ENCODE measurements at places on chromosomes 3 and 15.

DNA sequence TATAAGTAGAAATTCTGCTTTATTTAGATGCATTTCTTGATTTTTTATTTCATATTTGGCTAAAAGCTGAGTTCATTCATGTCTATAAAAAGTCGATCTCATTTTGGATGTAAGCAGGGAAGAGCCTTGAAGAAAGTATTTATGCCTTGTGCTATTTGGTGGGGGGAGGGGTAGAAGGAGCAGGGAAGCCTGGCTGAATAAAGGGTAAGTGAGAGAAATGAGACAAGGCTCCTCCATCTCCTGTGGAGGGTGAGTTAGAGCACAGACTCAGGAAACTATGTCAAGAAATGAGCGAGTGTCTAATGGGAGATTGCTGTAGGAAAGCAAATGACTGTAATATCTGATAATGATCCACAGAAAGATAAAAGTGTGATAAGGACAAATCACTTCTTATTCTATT lies 121.8 kb upstream of the ATP11B start:
- no peak for DNase-seq

GRCh38 chr15:42825599-42825998 lies 88.7 kb upstream of the CDAN1 start:
- no peak for DNase-seq

DNA sequence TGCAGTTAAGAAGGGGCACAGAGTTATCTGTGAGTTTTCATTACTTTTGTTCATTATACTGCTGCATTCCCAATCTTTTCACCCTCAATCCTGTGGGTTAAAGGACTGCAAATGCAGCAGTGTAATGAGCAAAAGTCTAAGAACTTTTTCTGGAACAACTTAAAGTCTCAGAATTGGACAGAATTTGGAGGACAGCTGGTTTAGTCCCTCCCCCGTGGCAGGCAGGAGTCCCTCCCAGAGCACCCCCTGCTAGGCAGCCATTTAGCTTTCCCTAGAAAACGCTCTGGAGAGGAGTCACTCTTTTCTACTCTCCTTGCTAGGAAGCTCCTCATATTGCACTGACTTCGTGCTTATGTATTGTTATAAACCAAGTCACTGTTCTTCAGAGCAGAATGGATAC lies 156.3 kb upstream of the UBE2E1 start:
- DNase-seq: no peak

GRCh38 chr3:188817103-188817934 lies 354.5 kb upstream of the TPRG1 start:
- no peak for DNase-seq

- no peak for DNase-seq
Observed at GRCh38 chr15:61656391-61656790, 403.9 kb downstream of the VPS13C start.

GRCh38 chr3:128486681-128487537 lies 6.1 kb downstream of the GATA2 start:
- DNase-seq: peak; percentile 45

DNA sequence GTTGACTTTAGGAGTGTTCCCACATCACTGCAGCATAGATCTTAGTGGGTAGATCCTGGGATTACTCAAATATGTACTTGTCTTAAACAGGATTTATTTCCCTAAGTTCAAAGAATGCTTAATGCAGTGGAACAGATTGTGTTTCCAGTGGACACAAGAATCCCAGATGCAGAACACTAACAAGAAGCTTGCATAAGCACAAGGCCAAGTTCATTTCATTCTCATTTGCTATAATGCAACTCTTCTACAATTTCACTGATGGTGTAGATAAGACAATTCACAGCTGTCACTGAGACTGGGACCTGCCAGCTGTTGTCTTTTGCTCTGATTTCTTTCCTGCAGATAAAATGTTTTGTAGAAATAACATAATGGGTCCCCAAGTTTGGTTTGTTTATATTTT lies 225.6 kb downstream of the NFKBIZ start:
- no peak for DNase-seq

- DNase-seq: no peak
Observed at GRCh38 chr3:63470745-63471144, 181.7 kb upstream of the SNTN start.

GRCh38 chr3:55813268-55814097 lies 326.4 kb upstream of the WNT5A start:
- DNase-seq: no peak

- DNase-seq: no peak
Observed at GRCh38 chr3:197028728-197029510, 698 bp downstream of the MELTF start.

- no peak for DNase-seq
Observed at GRCh38 chr3:72163809-72164634, 379.1 kb upstream of the PROK2 start.

- DNase-seq: no peak
Observed at GRCh38 chr3:4938281-4938982, 40.8 kb upstream of the BHLHE40 start.

DNA sequence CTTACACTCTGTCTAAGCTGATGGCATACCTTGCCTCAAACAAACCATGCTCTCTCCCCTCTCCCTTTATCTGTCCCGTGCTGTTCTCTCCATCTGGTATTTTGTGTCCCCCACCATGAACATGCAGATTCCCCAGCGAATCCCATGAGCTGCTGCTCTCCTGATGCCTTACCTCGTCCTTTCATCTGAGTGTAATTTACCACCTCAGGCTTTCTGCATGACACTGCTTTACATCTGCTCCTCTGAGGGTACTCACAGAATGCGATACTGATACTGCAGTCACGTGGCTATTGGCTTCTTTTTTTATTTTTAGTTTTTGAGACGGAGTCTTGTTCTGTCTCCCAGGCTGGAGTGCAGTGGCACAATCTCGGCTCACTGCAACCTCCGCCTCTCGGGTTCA lies 341.7 kb downstream of the PTPRG start:
- DNase-seq: no peak

Measured in SJSA1 (cell line).